ENCODE measurements at places on chromosomes 5 and 9.

- no peak for DNase-seq
These were observed 29.0 kb downstream of the ANGPTL2 start for GRCh38 chr9:127093319-127094020.

DNA sequence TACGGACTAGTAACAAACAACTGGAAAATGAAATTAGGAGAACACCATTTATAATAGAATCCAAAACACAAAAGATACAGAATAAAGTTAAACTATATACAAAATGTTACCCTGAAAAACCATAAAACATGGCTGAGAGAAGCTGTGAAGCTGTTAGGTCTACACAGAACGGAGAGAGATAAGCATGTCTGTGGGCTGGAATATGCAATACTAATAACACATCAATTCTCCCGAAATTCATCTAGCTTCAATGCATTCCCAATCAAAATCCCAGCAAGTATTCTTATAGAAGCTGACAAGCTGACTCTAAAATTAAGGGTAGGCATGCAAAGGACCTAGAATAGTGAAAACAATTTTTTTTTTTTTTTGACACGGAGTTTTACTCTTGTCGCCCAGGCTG is 32.5 kb downstream of the CAMSAP1 start:
- DNase-seq: no peak

- no peak for DNase-seq
These were observed at the start of gene TERT for GRCh38 chr5:1294835-1295649. TSS of gene TERT (minus strand) at chr5:1295068. CDS start at chr5:1294989, 79 bp downstream.

GRCh38 chr9:98132806-98133631 is 14.0 kb upstream of the TRIM14 start:
- DNase-seq: no peak

- DNase-seq: no peak
These were observed 974.5 kb upstream of the CDH10 start for GRCh38 chr5:25619273-25619672.

- DNase-seq: no peak
These were observed 23.1 kb downstream of the SLC25A25 start for GRCh38 chr9:128091144-128091543.

DNA sequence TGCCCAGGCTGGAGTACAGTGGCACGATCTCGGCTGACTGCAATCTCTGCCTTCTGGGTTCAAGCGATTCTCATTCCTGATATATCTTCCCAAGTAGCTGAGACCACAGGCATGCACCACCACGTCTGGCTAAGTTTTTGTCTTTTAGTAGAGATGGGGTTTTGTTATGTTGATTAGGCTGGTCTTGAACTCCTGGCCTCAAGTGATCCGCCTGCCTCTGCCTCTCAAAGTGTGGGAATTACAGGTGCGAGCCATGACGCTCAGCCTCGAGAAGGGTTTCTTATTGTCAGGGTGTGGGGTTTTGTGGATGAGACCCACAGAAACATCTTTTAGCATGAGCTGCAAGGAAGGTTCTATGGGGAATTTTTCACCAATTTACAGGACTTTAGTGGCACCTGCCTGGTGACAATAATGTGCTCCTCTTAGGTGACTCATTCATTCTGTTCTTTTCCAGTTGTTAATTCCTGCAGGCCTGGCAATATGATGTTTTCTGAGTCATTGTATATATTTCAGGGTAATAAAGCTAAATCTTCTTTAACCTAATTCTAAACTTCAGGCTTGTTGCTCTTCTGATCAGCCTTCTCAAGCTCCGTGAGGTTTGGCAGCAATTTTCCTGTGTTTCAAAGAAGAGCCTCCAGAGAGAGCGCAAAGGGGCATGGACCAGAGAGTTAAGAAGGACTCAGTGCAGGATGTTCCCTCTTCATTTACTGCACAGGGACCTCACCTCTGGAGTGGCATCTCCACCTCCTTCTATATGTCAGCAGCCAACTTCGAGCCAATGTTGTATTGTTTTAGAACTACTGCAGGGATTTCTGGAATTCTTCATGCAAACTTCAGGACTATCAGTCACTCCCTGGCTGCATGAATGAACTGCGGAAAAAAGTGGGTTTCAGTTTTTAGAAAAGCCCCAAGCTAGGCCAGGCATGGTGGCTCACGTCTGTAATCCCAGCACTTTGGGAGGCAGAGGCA is 77.8 kb upstream of the ZNF618 start:
- DNase-seq: no peak

DNA sequence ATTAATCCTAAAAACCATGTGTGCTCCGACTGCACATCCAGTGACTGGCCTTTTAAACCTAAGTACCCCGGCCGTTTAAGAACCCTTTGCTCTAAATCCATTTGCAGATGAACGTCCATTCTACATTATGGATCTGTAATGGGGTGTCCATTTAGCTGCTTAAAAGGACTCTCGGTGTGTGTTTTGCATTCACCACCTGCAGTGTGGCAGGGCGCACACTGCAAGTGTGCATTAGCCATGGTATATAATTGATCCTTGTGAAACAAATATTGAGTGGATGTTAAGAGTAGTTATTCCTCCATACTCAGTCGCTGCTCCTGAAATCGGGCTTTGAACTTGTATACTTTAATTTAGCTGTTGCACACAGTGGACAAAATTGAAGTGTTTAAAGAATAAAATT is 190.1 kb upstream of the WWC1 start:
- DNase-seq: no peak

- no peak for DNase-seq
These were observed 74.4 kb downstream of the ALDH7A1 start for GRCh38 chr5:126520593-126520953.

DNA sequence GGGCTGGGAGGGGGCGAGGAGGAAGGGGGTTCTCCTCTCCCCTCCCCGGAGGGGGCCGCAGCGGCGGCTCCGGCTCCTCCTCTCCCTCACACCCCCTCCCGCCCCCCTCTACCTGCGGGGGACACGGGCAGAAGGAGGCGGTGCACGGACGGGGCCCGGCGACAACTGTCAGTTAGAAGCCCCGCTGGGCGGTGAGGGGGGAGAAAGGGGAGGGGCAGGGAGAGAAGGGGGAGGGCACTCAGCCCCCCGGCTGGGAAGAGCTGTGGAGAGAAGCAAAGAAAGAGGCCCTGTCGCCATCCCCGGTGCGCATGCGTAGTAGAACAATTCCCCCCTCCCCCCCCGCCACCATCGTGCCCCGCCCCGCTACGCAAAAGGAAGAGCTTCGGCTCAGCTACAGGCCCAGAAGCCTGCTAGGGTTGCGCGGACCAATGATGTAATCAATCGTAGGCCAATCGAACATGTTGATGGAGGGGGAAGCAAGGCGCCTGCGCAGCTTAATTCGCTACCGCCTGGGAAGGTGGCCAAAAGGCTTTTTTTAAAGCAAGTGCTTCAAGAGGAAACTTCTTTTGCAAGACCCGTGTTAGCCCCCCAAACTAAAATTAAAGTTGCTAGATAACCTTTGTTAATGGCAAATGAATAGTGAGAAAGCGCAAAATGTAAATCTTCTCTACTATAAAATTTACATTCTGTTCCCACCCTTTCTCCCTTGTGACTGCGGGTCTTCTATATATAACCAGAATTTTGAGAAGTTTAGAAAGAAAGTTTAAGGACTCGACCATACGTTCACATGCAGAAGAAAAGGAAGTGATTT is 7.0 kb downstream of the RANBP6 start:
- DNase-seq: peak; percentile 87

DNA sequence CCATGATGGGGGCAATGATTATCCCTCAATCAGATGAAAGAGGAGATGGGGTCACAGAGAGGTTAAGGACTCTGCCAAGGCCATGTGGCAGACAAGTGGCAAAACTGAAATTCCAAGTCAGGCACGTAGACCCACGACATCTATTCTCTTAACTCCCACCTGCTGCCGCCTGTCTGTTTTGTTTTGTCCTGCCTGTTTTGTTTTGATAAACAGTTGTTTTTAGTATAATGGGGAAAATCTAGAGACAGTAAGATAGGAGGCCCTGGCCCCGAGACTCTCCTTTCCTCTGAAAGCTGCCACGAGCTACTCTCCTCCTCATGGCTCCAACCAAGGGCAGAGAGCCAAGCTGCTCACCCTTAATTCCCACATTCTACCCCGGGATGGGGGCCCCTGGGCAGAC is 4.9 kb downstream of the FSTL4 start:
- no peak for DNase-seq

DNA sequence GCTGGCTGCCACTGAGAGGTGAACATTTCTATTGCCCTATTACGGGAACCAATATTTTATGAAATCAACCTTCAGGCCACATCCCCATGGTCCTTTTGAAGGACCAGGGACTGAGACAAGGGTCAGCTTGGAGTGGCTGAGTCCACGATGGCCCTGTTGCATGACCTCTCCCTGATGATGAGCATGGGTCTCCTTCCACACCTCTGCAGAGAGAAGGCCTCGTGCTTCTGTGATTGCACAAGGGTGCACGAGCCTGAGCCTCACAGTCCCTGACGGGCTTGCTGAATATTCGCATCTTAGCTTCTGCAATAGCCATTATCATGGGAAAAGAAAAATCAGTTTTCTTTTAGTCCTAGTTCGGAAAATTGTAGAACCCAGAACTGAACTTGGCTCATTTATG is 255.0 kb upstream of the IRX2 start:
- no peak for DNase-seq

GRCh38 chr5:111058064-111058463 is 13.4 kb upstream of the TSLP start:
- no peak for DNase-seq
